ENCODE measurements at places on chromosomes 3 and 15. TPM values are rescaled to one million over a fixed set of nuclear protein-coding genes. Genes with fewer than 3 reads are reported as not detected.

TNFSF10 gene
- total RNA-seq, result 9.7 TPM

TTLL13 gene
- total RNA-seq, result not detected

BCL6 gene
- total RNA-seq, result 28.9 TPM

GPR176 gene
- total RNA-seq, result 103 TPM

UNC13C gene
- not detected for total RNA-seq

ARGFX gene
- total RNA-seq, result not detected

TMEM89 gene
- total RNA-seq, result not detected

FGF12 gene
- not detected for total RNA-seq

SPINK8 gene
- total RNA-seq, result not detected

GHRL gene
- total RNA-seq, result not detected

CHRNB4 gene
- not detected for total RNA-seq

RARB gene
- 15.5 TPM for total RNA-seq

THSD4 gene
- total RNA-seq, result 31.3 TPM

SRGAP3 gene
- total RNA-seq, result 7.8 TPM

NAA50 gene
- 358 TPM for total RNA-seq

CLRN1 gene
- total RNA-seq, result not detected

GRIP2 gene
- 0.15 TPM for total RNA-seq

RCN2 gene
- total RNA-seq, result 39.7 TPM

COX5A gene
- 59.9 TPM for total RNA-seq

Measured in smooth muscle cell of trachea (primary cell).